ENCODE measurements at places on chromosomes 1 and 21. TPM values are rescaled to one million over a fixed set of nuclear protein-coding genes. Genes with fewer than 3 reads are reported as not detected.

GRCh38 chr1:3187415-3188149 lies 118.6 kb downstream of the PRDM16 start:
- H3K27ac ChIP-seq: no peak overlapping the region
- peaks cover 2% of the 10 kb centered on the region for H3K27me3 ChIP-seq
- no peak overlapping the region for H3K4me3 ChIP-seq
- H3K4me1 ChIP-seq: no peaks in the 10 kb centered on the region
- no peaks in the 10 kb centered on the region for H3K36me3 ChIP-seq

OR2AK2 gene
- total RNA-seq: not detected

DNA sequence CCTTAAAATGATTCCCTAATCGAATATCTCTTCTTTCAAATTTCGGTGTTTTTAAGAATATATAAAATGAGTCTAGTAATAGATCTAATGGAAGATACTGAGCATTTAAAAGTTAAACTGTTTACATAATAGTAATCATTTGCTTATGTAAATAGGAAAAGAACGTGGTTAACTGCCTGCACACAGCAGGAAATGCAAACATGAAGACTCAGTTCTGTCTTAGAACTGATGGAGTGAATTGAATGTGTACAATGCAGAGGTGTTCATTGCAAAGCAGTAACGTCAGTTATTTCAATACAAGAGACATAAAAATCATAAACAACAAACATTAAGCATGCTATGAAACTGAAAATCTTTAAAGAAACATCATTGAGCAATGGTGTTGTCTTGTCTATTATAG lies 359.4 kb upstream of the ADAMTS5 start:
- DNase-seq: no peak
- no peaks in the 10 kb centered on the region for H3K4me1 ChIP-seq

CR1L gene
- total RNA-seq: not detected

CLEC20A gene
- not detected for total RNA-seq
